NCI-H1092 (cell line): ENCODE measurements at places on chromosomes 16 and 17.

DNA sequence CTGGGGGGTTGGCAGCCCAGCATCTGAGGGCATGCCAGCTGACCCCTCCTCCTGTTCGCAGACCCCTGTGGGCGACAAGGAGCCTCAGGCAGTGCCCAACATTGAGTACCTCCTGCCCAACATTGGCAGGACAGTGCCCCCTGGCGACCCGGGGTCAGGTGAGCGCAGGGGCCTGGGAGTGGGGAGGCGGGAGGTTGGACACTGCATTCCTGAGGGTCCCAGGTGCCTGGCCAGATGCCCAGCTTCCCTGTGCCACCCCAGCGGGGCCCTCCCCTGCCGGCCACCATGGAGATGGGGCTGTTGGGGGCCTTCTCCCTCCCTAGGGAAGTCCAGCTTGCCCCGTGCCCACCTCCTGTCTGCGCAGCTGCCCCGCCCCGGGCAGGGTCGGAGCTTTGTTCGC, 70.1 kb downstream of the ARHGAP23 start:
- no peak for DNase-seq

DNA sequence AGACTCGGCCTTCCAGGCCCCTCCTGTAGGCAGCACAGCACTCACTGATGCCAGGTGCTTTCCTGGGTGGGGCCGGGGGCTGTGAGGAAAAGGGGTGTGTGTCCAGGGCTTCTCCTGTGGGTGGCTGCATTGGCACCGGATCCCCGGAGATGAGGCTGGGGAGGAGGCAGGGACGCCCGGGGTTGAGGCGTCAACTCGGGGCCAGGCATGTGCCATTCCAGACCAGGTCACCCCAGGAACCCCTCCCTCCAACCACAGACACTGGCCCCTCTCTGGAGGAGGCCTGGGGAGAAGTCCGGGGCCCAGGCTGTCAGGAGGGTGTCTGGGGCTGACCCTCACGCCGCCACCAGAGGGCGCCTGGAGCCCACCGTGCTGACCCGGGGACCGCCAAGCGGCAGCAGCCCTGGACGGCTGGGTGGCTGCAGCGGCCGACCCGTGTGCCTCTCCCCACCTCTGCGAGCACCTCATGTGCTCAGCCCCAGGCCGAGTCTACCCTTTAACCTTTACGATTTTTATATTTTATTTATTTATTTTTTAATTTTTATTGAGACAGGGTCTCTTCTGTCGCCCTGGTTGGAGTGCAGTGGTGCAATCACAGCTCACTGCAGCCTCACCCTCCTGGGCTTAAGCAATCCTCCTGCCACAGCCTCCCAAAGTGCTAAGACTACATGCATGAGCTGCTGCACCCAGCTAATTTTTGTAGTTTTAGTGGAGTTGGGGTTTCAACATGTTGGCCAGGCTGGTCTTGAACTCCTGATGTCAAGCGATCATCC, 3.2 kb upstream of the METRN start:
- peak; percentile 52 for DNase-seq

- DNase-seq, result no peak
Observed at GRCh38 chr17:82935966-82936767, 96.3 kb upstream of the ZNF750 start.

GRCh38 chr17:17091276-17091675, 49.0 kb downstream of the MPRIP start:
- DNase-seq, result no peak

DNA sequence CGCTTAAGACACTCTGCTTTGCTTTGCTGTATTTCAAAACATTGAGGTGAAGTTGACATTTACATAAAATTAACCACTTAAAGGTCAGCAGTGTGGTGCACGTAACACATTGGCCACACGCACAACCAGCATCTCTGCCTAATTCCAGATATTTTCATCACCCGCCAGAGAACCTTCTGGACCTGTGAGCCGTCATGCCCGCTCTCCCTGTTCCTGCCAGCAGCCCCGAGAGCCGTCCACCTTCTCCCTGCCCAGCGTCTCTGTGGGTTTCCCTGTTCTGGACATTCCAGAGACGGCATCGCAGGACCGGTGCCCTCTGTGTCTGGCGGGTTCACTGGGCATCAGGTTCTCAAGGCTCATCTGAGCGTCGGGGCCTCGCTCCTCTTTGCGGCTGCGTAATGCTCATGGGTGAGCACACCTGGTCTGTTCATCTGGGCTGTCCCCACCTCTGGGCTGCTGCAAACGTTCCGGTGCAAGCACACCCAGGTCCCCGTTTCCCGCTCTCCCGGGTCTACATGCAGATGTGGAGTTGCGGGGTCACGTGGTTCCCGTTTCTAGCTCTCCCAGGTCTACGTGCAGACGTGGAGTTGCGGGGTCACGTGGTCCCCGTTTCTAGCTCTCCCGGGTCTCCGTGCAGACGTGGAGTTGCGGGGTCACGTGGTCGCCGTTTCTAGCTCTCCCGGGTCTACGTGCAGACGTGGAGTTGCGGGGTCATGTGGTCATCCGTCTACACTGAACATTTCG, 48.1 kb upstream of the GNG13 start:
- no peak for DNase-seq

- no peak for DNase-seq
Observed at GRCh38 chr16:67801883-67802282, 4.5 kb downstream of the RANBP10 start.

GRCh38 chr16:74774223-74775139, at the start of gene FA2H:
Gene FA2H, minus strand, starts transcription at chr16:74774820. Its CDS starts 65 bp downstream, at chr16:74774755.
- DNase-seq, result peak; percentile 75
